CMK (cell line): ENCODE measurements at places on chromosomes 4 and X.
A peak's percentile ranks its signal among the peaks of the same experiment; 100 is the strongest.

GRCh38 chr4:173288698-173289352 is 45.3 kb downstream of the HMGB2 start:
- DNase-seq = no peak

DNA sequence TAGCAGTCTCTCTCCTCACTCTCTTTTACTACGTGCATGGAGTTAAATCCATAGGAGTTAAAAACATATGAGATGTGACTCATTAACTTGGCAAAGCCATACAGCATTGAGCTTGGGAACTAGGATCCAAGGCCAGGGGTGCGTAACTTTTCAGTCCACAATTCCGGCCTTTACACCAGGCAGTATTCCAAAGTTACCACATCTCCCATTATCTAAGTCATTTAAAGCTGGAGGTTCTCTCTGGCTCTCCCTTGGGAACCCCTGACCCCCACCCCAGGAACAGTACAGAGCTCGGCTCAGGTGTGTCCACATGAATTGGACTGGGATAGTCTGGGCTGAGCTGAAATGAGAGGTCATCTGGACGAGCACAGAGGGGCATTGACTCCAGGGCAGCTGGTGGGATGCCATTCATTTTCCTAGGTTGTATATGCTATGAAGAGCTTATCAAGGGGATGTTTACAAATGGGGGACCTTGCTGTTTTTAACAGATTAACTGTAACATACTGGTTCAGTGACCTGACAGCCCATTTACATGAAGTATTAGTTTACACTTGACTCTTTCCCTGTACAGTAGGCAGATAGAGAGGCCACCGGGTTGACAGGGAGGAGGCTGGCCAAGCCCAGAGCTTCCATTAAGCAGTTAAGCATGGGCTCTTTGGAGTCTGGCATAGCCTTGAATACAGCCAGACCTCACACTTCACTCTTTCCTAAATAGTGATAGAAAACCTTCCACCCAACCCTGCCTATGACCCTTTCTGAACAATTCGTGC is 128.8 kb downstream of the RAB28 start:
- DNase-seq = no peak

DNA sequence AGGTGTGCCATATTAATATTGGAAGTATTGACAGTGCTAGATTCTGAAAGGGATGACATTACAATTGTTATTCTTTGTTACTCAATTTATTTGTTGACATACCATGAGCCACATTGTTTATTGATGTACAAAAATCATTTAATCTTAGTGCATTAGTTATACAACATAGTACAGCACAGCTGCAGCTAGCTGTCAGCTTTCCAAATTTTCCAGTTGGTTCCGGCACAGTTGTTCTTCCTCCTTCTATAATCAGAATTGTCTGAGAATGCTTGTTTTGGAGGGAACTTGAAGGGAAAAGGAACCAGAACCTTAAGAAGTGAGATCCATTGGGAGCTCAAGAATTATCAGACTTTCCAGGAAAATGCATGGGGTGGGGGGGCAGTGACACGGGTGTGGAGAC is 281.4 kb downstream of the ZIC3 start:
- no peak for DNase-seq

DNA sequence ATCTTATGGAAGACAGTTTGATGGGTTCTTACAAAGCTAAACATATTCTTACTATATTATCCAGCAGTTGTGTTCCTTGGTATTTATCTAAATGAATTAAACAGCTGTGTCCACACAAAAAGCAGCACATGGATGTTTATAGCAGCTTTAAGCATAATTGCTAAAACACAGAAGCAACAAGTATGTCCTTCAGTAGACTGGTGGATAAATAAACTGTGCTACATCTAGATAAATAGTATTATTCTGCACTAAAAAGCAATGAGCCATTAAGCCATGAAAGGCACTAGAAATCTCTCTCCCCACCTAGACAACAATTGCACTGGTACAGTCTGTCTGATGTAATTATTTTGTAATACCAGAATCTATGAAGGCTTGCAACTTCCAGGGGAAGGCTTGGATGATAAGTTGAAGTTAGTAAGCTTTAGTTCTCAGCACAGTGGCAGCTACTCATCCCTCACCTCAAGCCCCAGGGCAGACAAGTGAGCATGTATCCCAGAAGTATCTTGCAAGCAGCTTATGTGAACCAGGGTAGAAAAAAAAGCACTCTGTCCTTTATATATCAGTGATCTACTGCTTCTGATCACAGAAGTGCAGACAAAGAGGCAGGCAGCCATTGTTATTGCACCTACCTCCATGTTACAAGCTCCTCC is 36.9 kb downstream of the WDR17 start:
- no peak for DNase-seq

GRCh38 chr4:11042760-11043159 is 358.2 kb upstream of the CLNK start:
- no peak for DNase-seq

- DNase-seq = peak; percentile 29
Measured at GRCh38 chrX:21993265-21993664, 38.9 kb upstream of the PHEX start.

DNA sequence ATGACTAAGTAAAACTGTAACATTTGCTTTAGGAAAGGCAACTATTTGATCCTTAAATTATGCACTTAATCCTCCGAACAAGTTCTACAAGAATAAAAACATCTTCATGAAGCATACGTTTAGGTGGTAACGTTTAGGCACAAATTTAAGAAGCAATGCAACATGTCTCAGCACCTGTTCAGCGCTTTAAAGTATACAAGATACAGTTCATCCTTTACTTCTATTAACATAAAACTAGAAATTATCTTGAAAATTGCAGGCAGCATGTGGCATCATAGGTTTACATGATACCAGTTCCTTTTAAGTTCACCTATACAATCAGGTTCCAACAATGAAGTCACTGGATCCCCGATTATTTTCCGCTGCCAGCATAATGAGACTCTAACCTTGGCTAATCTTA is 1.5 kb downstream of the PLA2G12A start:
- DNase-seq = no peak

DNA sequence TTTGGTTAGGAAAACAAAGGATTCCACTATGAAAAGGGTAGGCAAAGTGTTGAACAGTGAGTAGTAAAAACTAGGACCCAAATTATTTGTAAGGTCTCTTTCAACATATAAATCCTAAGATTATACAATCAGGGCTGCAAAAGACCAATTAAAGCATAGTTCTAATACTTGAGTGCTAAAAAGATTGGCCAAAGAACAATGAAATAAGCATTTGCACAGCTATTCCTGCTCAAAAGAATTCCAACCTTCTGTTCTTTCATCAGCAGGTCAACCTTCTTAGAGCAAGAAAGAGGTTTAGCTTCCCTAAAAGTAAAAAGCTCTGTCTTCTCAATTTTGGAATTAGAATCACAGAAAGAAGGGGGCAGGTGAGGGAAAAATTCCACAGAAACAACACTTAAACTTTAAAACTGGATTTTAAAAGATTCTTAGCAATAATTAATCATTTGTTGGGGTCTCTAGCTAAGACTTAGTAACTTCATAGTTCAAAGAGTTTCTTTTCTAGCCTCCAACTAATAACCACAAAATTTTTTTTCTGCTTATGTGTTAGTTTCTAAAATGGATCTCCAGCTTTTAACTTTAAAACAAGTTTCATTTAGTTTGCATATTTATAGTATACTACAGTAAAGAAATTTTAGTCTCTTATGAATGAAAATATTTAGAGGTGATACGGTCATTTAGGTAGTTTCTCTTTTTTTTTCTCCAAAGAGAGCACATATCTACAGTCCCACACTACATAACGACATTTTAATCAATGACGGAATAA is 16.3 kb downstream of the TSPAN5 start:
- DNase-seq = no peak

DNA sequence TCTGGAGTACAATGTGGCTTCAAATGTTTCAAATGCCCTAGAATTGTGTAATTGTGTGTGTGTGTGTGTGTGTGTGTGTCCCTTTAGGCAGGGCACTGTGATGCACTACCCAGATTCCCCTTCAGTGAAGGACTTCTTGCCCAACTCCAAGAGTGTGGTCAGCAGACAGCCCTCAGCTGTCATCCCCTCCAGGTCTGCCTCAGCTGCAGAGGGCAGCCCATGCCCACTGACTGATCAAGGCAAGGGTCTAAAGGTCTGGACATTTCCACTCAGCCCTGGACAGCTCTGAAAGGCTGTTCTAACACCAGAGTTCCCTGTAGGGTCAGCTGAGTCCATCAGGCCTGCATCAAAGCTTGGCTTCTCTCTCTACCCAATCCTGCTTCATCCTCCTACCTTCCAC is 83.9 kb upstream of the USP9X start:
- DNase-seq = no peak

DNA sequence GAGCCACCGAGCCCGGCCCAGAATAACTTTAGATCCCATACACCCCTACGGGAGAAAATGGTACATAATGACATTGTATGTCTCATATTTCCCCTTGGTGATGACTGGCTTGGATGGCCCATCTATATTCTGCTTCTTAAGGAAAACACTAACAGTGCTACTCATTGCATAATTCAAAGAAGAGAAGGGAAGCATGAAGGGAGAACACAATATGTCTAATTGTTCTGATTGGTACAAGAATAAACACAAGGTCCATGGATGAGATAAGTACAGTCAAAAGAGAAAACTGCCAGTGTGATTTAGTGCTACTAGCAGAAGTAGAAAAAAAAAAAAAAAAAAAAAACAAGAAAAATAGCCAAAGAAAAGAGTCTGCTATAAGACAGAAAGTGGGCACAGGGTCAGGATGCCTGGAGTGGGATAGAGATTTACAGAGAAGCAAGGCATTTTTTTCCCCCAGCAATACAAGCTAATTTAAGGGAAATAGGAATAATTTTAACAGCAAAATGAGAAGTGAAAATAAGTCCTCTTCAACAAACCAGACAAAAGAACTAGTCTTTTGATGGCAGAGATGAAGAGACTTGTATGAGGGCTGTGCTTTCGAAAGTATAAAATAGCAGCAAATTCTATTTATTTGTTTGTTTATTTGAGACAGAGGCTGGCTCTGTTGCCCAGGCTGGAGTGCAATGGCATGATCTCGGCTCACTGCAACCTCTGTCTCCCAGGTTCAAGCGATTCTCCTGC is 96.5 kb upstream of the MAP3K15 start:
- DNase-seq = no peak

DNA sequence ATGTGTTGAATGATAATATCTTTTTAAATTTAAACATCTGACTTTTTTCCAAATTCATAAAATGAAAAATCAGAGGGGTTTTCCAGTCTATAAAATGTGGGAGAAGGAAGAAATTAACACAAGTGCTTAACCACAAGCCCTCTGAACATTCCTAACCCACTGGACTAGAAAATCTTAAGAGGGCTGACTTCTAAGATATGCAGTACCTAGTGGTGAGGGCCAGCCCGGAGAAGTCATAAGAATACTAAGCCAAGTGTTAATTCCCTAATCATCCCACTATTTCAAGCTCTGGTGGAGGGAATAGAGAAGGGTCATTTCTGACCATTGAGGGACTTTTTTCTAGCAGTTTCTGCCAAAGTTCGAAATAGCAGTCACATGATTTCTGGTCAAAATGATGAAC is 86.9 kb upstream of the NEIL3 start:
- DNase-seq = no peak

DNA sequence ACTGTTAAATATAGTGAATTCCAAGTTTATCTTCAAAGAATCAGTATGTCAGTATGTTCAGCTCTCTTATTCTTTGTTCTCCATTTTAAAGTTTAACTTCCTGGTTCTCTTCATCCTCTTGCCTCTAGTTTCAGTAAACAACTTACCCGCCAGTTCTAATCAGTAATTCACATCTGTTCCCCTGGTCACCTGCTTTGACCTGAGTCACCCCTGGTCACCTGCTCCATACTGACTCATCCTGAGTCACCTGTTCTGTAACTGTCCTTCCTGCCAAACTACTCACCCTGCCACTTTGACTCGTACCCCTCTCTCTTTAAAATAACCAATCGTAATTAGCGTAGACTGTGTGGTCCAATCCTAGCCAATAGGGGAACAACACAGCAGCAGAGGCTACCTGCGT is 992.7 kb upstream of the HS3ST1 start:
- DNase-seq = no peak

- no peak for DNase-seq
Measured at GRCh38 chrX:13414006-13414647, 94.3 kb upstream of the ATXN3L start.

- no peak for DNase-seq
Measured at GRCh38 chr4:38280323-38280706, 320.1 kb downstream of the PTTG2 start.

GRCh38 chrX:48456628-48457331 is 13.3 kb downstream of the SLC38A5 start:
- no peak for DNase-seq

DNA sequence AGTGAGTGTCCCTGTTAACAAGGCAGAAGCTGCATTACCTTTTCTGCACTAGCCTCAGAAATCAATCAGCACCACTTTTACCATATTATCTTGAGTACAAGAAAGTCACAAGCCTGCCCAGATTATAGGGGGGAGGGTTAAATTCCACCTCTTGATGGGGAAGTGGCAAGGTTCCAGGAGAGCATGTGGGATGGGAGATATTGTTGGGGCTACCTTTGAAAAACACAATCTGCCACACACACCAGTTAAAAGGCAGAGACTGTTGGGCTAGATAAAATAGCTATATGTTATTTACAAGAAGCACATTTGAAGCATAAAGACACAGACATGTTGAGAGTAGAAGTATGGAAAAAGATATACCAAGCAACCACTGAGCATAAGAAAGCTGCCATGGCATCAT is 6.6 kb upstream of the AVPR2 start:
- DNase-seq = no peak

GRCh38 chrX:24610516-24610915 is 36.6 kb downstream of the PCYT1B start:
- no peak for DNase-seq

DNA sequence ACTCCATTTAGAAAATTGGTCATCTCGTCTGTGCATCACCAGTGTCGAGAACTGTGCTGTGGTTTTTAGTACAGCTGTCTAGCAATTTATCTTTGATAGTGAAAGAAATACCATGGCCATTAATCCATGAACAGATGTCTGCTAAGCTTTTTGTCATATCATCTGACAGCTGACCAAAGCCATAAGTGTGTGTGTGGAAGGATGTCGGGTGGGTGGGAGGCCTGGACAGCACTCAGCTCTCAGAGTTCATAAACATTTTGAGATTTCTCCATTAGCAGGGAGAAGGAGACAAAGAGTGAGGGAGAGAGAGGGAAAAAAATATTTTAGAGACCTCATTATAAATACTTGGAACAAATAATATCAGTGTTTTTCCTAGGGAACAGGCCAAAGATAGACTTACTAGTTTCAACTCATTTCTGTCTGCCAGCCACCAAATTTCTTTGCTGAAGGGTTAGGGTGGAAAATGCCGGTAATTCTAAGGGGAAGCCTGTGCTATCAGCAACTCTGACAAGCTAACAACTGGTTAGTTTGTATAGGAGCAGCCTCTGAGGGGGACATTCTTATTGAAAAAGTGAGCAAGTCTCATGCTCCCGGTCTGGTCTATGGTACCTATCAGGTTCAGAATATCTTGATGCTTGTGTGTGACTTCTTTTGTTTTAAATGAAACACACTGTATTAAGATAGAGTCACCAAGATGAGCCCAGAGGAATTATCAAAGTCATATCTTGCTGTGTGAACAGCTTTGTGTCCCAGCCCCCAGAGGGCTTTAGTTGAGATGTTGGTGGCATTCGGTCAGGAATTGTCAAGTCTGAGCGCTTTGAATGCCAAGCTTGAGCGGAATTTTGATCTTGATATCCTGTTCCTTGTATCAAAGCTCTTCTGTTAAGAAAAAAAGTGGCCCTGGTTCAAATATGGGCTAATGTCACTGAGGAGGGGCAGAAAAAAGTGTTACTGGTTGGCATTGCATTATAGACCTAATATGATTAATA is 41.9 kb upstream of the PDLIM3 start:
- no peak for DNase-seq

GRCh38 chr4:180652533-180652932 is 1590.7 kb upstream of the TENM3 start:
- DNase-seq = no peak
